Ureter (tissue), 1 donor: ENCODE measurements at places on chromosomes 4 and X.

- DNase-seq, result no peak
Observed at GRCh38 chr4:172858731-172859230, 309.8 kb upstream of the GALNT7 start.

GRCh38 chr4:158015241-158015640 lies 157.6 kb downstream of the GASK1B start:
- DNase-seq, result no peak

DNA sequence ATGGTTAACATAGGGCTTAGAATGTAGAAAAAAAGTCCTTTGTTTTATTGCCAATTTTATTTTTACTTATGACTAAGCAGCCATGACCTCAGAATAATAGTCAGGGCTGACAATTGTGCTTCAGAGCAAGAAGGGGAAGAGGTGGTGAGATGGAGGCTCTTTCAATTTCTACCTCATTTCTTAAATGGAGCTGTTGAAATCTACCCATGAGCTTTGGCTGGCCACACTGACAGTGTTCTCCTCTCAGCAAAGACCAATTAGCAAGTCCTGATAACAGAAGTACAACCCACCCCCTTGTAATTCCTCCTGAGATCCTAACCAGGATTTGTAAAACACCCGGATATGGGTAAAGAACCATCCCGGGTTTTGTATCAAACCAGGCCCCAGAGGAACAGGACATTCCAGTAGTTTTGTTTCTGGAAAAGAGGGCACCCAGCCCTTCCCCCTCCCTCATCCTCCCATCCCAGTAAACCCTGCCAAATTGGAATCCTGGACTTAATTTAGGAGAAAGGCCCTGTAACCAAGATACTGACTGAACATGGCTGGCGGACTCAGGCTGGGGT lies at the start of gene HEPH:
Gene HEPH, plus strand, starts transcription at position 399 of the 563 bp plus-strand sequence. CDS start 6,324 bp downstream, outside the sequence.
- no peak for DNase-seq

DNA sequence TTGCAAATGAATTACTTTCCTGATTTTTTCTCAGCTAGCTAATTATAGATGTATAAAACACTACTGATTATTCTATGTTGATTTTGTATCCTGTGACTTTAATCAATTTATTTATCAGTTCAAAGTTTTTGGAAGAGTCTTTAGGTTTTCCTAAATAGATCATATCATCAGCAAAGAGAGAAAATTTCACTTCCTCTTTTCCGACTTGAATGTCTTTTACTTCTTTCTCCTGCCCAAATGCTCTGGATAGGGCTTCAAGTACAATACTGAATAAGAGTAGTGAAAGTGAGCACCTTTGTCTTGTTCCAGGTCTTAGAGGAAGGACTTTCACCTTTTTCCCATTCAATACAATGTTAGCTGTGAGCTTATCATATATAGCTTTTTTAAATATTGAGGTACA lies 417.9 kb downstream of the PDGFC start:
- DNase-seq, result no peak

DNA sequence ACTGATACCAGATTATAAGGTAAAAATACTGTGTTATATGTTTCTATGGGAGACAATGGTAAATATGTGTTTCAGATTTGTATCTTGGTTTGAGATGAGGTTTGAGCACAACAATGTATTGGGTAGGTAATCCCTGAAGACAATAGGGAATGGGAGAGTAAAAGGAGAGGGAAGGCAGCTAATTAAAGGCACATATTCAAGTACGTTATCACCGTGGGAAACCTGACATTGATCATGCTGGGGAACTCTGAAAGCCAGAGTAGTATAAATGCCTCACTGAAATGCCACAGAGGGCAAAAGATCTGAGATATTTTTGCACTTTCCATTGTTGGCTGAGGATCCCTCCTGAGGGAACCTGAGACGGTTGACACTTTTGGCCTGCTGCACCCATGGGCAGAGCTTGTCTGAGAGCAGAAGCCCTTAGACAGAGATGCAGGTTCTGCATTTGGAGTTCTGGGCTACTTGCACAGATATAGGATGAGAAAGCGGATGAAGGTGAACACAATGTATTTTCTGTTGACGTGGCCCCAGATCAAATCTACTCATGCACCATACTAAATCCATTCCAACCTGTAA lies 506.7 kb downstream of the PCDH18 start:
- DNase-seq, result no peak

DNA sequence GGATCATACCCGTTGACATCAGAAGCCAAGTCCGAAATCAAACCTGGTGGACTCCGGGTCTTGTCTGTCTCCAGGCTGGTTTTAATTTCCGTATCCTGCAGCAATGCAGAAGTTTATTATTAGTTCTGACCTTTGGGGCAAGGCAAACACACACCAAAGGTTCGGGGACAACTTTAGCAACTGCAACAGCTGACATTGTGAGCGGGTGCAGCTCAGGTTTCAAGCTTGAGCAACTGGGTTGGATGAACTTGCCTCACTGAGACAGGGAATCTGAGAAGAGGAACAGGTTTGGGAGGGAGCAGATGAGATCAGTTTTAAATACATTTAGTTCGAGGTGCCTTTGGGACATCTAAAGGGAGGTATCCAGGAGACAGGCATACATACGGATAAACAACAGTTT lies 110.7 kb downstream of the GNL3L start:
- DNase-seq, result no peak

GRCh38 chrX:48945517-48946348 lies 11.7 kb downstream of the OTUD5 start:
- DNase-seq, result peak; percentile 54

GRCh38 chr4:68569466-68570121 lies 6.5 kb downstream of the UGT2B17 start:
- no peak for DNase-seq

GRCh38 chr4:139035650-139036049 lies 20.1 kb downstream of the NOCT start:
- no peak for DNase-seq

- DNase-seq, result no peak
Observed at GRCh38 chr4:52665592-52665991, 6.5 kb upstream of the USP46 start.

DNA sequence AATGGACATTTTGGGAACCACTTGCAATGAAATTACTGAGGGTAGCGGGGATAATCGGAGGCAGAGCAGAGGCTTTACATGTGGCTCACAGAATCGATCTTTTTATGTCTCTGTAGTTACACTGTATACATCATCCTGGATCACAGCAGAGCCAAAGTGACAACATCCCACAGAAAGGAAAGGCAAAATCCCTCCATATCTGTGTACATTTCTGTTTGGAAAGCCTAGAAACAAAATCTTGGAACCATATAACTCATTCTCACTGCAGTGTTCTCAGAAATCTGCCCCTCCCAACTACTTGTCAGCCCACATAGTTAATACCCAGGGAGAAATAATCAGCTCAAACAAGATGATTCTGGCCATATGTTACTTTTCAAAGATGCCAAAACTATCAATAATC lies 211.6 kb downstream of the DCLK2 start:
- no peak for DNase-seq

GRCh38 chr4:23097251-23097650 lies 404.5 kb downstream of the GBA3 start:
- no peak for DNase-seq

DNA sequence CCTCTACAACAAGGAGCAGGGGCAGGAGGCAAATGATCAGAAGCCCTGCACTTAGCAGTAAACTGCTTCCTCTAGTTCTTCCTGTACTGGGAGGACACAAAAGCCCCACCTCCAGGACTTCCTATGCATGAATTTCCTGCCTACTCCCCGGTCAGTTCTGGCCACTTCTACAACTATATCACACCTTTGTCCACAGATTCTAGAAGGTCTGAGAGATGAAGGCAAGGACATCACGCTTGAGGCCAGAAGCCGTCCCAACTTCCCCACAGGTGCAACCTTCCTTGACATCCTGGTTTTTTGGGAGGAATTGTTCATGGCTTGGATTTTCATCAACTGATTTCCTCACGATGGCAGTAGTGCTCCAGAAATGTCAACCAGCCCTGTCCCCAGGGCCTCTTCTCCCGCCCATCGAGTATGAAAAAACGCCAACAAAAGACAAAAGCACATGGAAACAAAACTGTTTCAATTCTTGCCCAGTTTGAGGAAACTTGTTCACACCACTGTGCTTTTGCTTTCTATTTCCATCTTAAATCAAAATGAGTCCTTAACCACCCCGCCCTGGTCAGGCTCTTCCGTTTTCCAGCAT lies 206.5 kb upstream of the STK26 start:
- DNase-seq, result peak; percentile 91

DNA sequence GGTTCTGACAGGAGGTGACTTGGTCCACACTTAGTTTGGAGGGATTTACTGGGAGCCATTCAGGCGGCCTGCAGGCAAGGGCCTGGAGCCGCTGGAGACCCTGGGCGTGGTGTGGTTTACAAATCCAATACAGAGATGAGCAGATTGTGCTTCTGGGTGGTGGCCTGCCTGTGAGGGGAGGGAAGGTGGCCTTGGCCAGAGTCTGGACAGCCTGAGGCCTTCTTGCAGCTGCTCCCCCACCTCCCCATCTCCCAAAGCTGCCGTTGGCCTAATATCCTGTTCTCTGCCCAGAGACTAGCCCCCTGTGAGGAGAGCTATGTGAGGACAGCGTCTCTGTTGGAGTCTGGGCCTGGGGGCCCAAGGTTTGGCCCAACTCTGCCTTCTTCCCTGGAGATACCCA lies 163.9 kb upstream of the MAMLD1 start:
- peak; percentile 19 for DNase-seq

DNA sequence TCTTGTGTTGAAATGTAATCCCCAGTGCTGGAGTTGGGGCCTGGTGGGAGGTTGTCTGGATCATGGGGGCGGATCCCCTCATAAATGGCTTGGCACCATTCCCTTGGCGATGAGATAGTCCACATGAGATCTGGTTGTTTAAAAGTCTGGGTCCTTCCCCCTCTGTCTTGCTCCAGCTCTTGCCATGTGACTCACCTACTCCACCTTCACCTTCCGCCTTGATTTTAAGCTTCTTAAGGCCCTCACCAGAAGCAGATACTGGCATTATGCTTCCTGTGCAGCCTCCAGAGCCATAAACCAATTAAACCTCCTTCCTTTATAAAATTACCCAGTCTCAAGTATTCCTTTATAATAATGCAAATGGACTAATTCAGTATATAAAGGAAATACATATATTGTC lies 111.5 kb downstream of the NR3C2 start:
- DNase-seq, result no peak

- DNase-seq, result no peak
Observed at GRCh38 chr4:150600812-150601445, 19.0 kb downstream of the MAB21L2 start.

GRCh38 chr4:180669680-180670079 lies 1573.5 kb upstream of the TENM3 start:
- DNase-seq, result no peak

- DNase-seq, result no peak
Observed at GRCh38 chr4:147846318-147847155, 114.6 kb downstream of the ARHGAP10 start.

GRCh38 chr4:156595041-156595440 lies 376.6 kb downstream of the PDGFC start:
- no peak for DNase-seq

DNA sequence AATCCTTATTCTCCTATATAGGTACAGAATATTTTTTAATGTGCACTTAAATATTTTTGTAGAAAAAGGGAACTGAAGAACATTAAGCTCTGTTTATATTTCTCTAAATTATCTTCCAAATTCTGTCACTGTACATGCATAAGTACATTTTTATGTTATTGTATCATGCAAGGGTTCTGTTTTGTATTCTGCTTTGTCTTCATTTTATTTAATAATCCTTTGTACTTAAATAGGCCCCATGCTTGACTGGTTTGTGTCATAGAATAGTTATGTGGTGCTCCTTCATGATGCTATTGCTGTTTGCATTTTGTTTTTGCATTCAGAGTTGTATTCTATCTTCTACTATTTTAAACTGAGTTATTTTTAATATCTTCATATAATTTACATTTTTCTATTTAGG lies 111.9 kb upstream of the EDNRA start:
- no peak for DNase-seq

GRCh38 chr4:99200138-99200537 lies 18.9 kb downstream of the ADH6 start:
- DNase-seq, result no peak

DNA sequence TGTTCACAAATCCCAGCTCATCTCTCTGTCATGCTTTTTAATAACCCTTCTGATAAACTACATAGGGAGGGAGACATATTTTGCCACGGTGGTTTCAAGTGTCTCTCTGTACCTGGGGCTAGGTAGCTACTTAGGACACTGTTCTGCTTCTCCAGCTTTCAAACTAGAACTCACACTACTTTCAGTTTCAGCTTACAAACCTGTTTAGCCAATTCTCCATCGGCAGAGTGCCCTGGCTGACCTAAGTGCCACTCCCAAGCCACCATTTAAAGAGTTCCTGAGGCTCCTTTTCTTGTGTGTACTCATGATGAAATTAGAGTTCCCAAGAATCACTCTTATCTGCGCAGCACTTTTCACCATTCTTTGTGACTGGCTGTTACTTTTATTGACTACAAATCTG lies 899.2 kb downstream of the FAT4 start:
- no peak for DNase-seq

DNA sequence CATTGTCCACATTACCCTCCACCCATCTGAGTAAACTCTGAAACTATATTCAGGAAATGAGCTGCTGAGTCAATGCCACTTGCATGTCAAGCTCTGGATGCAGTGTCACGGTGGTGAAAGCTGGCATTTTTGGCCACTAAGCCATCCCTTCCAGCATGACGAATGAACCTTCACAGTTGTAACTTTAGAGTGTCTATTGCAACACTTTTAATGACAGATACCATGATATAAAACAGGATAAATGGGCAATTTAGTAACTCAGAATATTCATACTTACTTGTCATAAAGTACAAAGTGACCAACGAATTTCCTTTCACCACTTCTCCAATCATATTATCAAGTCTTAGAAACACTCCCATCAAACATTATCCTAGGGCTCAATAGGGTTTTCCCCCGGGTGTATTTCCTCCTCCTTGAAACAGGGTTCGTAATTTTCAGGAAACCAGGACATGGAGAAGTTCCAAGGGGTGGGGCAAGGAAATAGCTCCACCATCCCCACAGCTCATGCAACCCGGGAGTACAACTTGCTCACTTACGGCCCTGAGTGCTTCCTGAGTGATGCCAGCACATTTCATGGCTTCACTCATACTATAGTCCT lies 73.1 kb downstream of the MTHFD2L start:
- DNase-seq, result no peak

- no peak for DNase-seq
Observed at GRCh38 chr4:151114986-151115385, 15.6 kb downstream of the RPS3A start.
